Activated CD4-positive, alpha-beta T cell treated with anti-CD3 and anti-CD28 coated beads, Interleukin-2, Interleukin-4, amounts not matched to agents 100 ng/mL and 50 ng/mL, durations not matched to agents 16 hours and 8 hours (primary cell): ENCODE measurements at places on chromosomes 4 and X.

DNA sequence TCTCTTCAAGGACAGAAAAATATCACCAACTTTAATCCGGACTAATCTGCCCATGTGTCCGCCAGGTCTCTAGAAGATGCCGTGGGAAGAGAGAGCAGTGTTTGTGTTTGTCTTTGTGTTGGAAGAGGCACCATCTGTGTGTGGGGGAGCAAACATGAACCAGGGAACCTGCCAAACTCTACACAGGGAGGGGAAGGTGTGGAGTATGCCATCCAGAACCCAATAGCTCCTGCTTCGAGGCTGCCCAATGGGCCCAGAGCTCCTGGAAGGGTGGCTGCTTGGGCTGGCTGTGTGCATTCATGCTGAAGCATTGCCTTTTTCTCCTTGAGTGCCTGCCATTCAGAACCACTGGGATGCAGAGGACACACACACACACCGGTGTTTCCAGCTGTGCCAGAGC lies 536.2 kb downstream of the MID1IP1 start:
- DNase-seq, result no peak

DNA sequence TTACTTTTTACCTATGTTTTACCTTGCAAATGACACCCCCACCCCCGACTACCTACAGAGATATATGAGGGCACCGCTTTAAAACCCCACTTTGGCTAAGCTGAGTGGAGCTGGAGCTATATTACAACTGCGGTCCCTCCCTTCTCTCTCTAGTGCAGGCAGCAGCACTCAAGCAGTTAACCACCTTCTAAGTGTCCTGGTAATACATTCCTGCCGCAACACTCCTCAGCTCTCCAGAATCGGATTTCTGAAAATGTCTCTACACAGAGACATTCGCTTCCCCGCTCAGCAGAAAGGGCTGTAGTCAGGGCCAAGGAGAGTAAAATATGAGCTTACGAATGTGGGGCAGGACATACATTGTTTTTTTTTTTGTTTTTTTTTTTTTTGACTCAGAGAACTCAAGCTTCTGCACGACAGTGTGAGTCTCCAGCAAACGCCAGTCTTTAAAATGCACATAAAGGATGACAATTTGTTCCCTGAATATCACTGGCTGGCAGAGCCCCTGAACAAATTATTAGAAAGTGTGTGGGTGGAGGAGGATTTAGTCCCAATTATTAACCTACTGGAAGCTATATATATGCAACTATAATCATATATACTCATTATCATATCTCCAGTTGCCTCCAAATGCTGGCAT lies 287.0 kb upstream of the TET2 start:
- no peak for DNase-seq

DNA sequence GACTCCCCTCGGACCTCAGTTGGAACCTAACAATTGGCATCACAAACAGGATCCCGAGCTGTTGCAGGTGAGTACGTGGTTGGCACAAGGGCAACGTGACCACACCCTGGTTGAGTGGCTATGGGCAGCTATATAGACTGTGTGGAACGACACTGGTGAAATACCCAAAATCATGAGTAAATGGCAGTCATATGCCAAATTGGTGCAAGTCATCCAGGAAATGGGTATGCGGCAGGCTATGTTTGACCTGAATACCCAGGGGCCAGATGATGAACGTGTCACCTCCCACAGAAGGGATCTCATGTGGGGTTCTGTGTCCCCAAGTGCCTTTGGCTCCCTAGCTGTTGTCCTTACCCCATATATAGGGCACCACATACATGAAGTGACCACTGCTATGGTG lies 53.2 kb upstream of the CCDC149 start:
- no peak for DNase-seq

GRCh38 chr4:141804836-141805235 lies 168.5 kb downstream of the IL15 start:
- DNase-seq, result no peak

- no peak for DNase-seq
Measured at GRCh38 chrX:68304602-68305001, 128.7 kb downstream of the OPHN1 start.

GRCh38 chrX:99142745-99143144 lies 1267.3 kb downstream of the PCDH19 start:
- DNase-seq, result no peak

DNA sequence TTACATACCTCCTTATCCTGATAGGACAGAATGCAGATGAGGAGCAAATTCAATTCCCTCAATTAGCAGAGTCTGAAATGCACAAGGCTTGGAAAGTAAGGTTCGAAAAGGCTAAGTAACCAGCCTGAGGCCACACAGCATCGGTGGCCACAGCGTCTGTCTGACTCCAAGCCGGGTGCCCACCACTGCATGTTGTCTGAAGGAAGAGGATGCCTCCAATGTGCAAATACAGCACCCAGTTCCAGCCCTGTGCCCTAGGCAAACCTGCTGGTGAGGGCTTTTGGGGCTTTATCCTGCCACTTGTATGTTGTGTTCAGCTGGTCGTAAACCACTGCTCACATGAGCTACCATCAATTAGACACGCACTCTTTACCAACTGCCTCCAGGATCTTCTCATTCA lies 48.6 kb upstream of the PPP2R2C start:
- DNase-seq, result no peak
